ENCODE measurements at places on chromosomes 7 and 10. TPM values are rescaled to one million over a fixed set of nuclear protein-coding genes. Genes with fewer than 3 reads are reported as not detected.

- DNase-seq: no peak
- no peak overlapping the region for H3K27ac ChIP-seq
- peaks cover 30% of the 10 kb centered on the region for H3K4me1 ChIP-seq
- no peak overlapping the region for H3K4me3 ChIP-seq
These were observed 158.8 kb upstream of the LYZL2 start for GRCh38 chr10:30788307-30788706.

DNA sequence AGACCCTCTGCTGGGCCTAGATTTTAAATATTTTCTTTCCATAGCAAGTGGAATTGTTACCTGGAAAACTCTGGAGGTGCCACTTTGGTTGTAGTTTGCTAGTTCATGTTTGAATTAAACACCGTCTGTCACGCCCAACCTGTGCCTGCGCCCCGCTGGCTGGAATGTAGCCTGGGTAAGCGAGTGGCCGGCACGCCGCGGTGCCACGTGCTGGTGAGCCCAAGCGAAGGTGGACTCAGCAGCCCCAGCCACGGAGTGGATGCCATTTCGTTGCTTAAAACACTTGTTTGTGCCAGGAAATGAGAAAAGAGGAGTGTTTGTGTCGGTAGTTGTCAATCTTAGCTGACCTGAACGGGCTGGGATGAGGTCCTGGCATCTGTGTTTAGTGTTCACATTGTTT lies 2.7 kb downstream of the GET4 start:
- peaks cover 14% of the 10 kb centered on the region for H3K4me1 ChIP-seq
- DNase-seq: no peak
- H3K27ac ChIP-seq: no peak overlapping the region
- H3K27me3 ChIP-seq: no peaks in the 10 kb centered on the region
- peaks cover 6% of the 10 kb centered on the region for H3K36me3 ChIP-seq
- H3K4me3 ChIP-seq: peak overlapping the region; percentile 32

- H3K27me3 ChIP-seq: no peaks in the 10 kb centered on the region
- no peaks in the 10 kb centered on the region for H3K36me3 ChIP-seq
- peaks cover 7% of the 10 kb centered on the region for H3K4me1 ChIP-seq
- no peak overlapping the region for H3K27ac ChIP-seq
- no peak for DNase-seq
These were observed 189.2 kb downstream of the ADARB2 start for GRCh38 chr10:1548146-1548545.

- peaks cover 54% of the 10 kb centered on the region for H3K27me3 ChIP-seq
- peak overlapping the region; percentile 61 for H3K4me3 ChIP-seq
- peaks cover 15% of the 10 kb centered on the region for H3K4me1 ChIP-seq
- H3K36me3 ChIP-seq: no peaks in the 10 kb centered on the region
These were observed 104.9 kb upstream of the LEP start for GRCh38 chr7:128136215-128136597.

- no peak overlapping the region for H3K27ac ChIP-seq
- no peaks in the 10 kb centered on the region for H3K36me3 ChIP-seq
- peaks cover 9% of the 10 kb centered on the region for H3K27me3 ChIP-seq
- no peak overlapping the region for H3K4me3 ChIP-seq
- no peaks in the 10 kb centered on the region for H3K4me1 ChIP-seq
These were observed 190.4 kb downstream of the DGKI start for GRCh38 chr7:137656227-137656849.

DNA sequence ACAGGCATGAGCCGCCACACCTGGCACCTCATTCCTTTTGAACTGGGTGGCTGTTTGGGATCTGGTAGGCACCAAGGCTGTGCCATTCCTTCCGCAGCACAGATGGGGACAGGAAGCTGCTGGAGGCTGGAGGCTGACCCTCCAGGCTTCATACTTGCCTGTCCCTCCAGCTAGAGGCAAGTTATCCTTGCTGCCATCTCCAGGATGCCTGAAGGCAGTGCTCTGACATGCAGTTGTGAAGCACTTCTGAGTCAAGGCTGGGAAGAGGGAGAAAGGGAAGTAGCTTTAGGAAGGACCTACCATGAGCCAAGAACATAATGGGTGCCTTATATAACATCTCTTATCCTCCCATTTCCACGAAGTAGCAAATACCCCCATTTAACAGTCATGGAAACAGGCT lies 9.5 kb downstream of the MARVELD1 start:
- H3K27ac ChIP-seq: no peak overlapping the region
- no peak overlapping the region for H3K4me3 ChIP-seq
- peaks cover 11% of the 10 kb centered on the region for H3K27me3 ChIP-seq
- no peak for DNase-seq
- no peaks in the 10 kb centered on the region for H3K4me1 ChIP-seq

GRCh38 chr7:111238886-111239285 lies 148.0 kb downstream of the LRRN3 start:
- H3K4me1 ChIP-seq: peaks cover 3% of the 10 kb centered on the region
- no peaks in the 10 kb centered on the region for H3K27me3 ChIP-seq
- H3K27ac ChIP-seq: no peak overlapping the region
- no peak for DNase-seq

DNA sequence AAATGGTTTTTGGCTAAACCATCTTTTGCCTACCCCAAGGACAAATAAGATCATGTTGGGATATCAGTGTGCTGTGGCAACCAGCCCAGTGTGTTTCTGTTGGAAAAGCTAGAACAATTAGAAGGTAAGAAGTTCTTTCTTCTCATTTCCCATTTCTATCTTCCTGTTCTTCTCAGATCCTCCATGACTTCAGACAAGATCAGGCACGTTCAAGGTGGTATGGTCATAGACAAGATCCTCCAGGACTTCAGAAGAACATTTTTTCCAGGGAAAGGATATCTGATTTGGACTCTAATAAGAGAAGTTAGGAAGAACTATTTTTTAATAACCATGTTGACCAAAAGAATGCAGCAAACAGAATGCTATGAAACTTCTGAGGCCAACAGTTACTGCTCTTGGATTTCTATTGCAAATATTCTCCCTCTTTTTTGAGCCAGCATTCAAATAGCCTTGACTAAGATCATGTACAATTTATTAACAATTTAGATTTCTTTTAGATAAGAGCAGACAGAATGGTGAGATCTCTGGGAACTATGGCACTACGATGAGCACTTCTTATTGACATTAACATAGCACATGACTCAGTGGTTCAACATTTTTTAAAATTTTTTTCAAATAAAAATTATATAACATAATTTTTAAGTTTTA lies 15.9 kb downstream of the HYCC1 start:
- no peaks in the 10 kb centered on the region for H3K27me3 ChIP-seq
- no peak overlapping the region for H3K4me3 ChIP-seq
- peaks cover 65% of the 10 kb centered on the region for H3K4me1 ChIP-seq
- no peak overlapping the region for H3K27ac ChIP-seq

DNA sequence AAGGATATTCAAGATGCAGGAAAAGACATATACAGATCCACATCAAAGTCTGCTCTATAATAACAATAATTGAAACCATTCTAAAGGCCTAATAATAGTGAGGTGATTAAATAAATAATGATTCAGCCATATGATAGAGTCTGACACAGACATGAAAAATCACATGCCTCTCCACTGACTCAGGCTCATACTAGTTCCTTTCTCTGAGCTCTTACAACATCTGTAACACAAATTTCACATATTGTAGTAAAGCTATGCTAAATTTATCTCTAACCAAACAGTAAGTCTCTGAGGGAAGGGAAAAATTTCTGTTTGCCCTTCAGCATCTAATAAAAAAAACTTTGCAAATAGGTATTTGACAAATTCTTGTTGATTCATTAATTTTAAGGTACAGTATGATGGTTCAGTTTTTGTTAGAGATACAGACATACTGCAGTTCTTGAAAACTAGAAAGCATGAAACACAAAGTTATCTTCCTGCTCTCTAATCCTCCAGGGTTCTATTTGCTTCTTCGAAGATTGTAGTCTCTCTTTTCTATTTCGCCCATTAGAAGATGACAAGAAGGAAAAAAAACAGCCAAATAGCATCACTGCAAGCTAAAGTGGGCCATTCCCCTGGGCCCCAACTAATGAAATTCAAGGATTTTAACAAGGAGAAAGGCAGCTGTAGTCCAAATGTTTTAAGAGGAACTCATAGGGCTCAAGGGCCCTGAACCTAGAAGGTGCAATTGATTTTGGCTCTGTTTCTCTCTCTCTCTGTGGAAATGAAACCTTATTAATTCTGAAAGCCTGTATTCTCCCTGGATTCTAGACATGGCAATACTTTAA lies 53.9 kb downstream of the CUBN start:
- H3K4me3 ChIP-seq: no peak overlapping the region
- peaks cover 3% of the 10 kb centered on the region for H3K4me1 ChIP-seq
- H3K27me3 ChIP-seq: no peaks in the 10 kb centered on the region
- peaks cover 2% of the 10 kb centered on the region for H3K36me3 ChIP-seq
- DNase-seq: no peak

GRCh38 chr10:23469596-23470237 lies 30.8 kb downstream of the OTUD1 start:
- no peak overlapping the region for H3K27ac ChIP-seq
- no peak overlapping the region for H3K4me3 ChIP-seq
- DNase-seq: no peak
- H3K36me3 ChIP-seq: no peaks in the 10 kb centered on the region

GRCh38 chr7:135179321-135179925 lies 8.9 kb upstream of the CYREN start:
- H3K36me3 ChIP-seq: peaks cover 36% of the 10 kb centered on the region
- no peak overlapping the region for H3K27ac ChIP-seq
- H3K4me1 ChIP-seq: no peaks in the 10 kb centered on the region
- no peaks in the 10 kb centered on the region for H3K27me3 ChIP-seq
- no peak for DNase-seq

DNA sequence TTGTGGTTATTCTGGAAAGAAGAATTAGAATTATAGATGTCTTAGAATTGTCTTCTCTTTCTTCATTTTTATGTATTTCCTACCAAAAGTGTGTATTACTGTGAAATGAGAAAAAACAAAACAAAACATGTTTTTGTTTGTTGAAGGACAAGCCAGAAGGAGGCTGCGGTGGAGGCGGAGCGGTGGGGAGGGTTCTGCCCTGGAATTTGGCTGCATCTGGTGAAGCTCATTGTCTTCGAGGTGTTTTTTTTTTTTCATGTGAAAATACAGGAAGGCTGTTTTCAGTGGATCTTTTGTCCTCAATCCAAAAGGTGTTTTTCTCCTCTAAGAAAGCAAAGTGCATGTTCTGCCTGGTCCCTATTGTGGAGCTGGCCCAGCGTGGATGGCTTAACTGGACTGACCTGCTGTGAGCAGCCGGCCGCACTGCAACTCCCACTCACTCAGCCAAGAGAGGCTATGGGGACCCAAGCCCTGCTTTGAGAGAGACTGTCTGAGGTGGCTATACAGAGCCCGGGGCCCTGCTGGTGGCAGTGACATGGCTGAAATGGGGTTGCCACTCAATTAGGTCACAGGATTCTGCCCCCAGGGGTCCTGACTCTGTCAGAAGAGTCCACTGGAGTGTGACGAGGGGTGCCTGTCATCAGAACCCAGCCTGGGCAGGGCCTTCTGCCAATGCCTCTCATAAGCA lies 184.9 kb upstream of the MKI67 start:
- H3K27me3 ChIP-seq: peaks cover 2% of the 10 kb centered on the region
- H3K4me1 ChIP-seq: no peaks in the 10 kb centered on the region
- no peak overlapping the region for H3K27ac ChIP-seq
- H3K4me3 ChIP-seq: no peak overlapping the region

DNA sequence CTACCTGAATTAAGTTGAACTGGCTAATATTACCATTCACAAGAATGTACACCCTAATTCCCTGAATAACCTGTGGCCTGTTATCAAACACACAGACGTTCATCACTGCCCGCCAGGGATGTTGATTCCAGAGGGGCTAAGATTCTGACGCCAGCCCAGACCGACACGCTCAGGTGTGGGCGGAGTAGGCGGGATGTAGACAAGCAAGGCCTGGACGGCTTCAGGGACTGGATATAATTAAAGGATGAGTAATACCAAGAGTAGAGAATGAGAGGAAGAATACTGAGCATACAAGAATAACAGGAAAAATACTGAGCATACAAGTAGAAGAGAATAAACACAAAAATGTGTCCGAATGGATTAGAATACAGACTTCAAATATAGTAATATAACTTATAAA lies 29.0 kb downstream of the CUBN start:
- H3K4me3 ChIP-seq: no peak overlapping the region
- H3K27ac ChIP-seq: no peak overlapping the region
- no peaks in the 10 kb centered on the region for H3K4me1 ChIP-seq
- peaks cover 8% of the 10 kb centered on the region for H3K36me3 ChIP-seq
- DNase-seq: no peak
- no peaks in the 10 kb centered on the region for H3K27me3 ChIP-seq

- no peaks in the 10 kb centered on the region for H3K36me3 ChIP-seq
- H3K27me3 ChIP-seq: no peaks in the 10 kb centered on the region
- no peak overlapping the region for H3K27ac ChIP-seq
- no peak for DNase-seq
- H3K4me3 ChIP-seq: no peak overlapping the region
These were observed 716.2 kb upstream of the PHF14 start for GRCh38 chr7:10257438-10257837.

Gene LRRC61
- 25.3 TPM for total RNA-seq

DNA sequence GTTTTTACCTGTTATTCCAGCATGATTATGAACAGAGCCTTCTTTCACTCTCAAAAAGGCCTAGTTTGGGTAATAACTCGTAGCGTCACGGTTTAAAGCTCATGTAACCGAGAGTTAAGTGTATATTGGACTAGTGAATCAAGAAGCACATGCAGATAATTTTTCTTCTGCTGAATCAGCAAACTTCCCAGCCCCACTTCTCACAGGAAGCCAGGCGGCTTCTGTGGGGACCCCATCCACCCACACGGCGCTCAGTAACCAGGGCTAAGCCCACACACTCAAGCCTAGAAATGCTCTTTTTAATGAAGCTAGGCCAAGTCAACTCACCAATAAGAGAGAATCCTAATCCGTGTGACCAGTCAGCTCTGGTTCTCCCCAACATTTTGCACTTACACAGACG lies 191.2 kb upstream of the MGMT start:
- H3K36me3 ChIP-seq: no peaks in the 10 kb centered on the region
- no peak overlapping the region for H3K4me3 ChIP-seq
- H3K4me1 ChIP-seq: peaks cover 6% of the 10 kb centered on the region
- no peak for DNase-seq
- H3K27ac ChIP-seq: no peak overlapping the region

- H3K36me3 ChIP-seq: peaks cover 41% of the 10 kb centered on the region
- H3K4me1 ChIP-seq: peaks cover 7% of the 10 kb centered on the region
- no peak overlapping the region for H3K27ac ChIP-seq
- no peak overlapping the region for H3K4me3 ChIP-seq
- DNase-seq: no peak
These were observed 127.9 kb downstream of the KMT2C start for GRCh38 chr7:152307902-152308301.

DNA sequence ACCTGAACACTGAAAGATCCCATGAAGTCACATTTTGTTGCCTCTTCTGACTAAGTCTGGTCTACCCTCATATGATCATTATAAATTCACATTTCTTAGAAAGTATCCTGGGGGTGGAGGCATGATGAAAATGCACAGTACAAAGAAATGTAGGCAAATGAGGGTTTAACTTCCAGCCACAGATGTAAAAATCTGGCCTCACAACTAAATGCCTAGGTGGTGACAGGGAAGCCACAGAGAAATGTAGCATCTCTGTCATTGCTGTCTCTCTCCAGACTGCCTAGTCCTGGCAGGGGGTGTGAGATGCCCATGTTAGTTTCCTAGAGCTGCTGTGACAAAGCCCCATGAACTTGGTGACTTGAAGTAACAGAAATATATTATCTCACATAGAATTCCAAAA lies 395.9 kb downstream of the SORCS3 start:
- H3K36me3 ChIP-seq: no peaks in the 10 kb centered on the region
- no peaks in the 10 kb centered on the region for H3K27me3 ChIP-seq
- DNase-seq: no peak
- no peak overlapping the region for H3K4me3 ChIP-seq
- H3K27ac ChIP-seq: no peak overlapping the region

All from activated CD8-positive, alpha-beta memory T cell treated with anti-CD3 and anti-CD28 coated beads, Interleukin-2, amount 10 ng/mL, durations not matched to agents 7 days and 5 days (primary cell).